ENCODE measurements at places on chromosomes 11 and 22.

- peak; percentile 48 for DNase-seq
Observed at GRCh38 chr11:35641171-35641897, 21.2 kb upstream of the TRIM44 start.

DNA sequence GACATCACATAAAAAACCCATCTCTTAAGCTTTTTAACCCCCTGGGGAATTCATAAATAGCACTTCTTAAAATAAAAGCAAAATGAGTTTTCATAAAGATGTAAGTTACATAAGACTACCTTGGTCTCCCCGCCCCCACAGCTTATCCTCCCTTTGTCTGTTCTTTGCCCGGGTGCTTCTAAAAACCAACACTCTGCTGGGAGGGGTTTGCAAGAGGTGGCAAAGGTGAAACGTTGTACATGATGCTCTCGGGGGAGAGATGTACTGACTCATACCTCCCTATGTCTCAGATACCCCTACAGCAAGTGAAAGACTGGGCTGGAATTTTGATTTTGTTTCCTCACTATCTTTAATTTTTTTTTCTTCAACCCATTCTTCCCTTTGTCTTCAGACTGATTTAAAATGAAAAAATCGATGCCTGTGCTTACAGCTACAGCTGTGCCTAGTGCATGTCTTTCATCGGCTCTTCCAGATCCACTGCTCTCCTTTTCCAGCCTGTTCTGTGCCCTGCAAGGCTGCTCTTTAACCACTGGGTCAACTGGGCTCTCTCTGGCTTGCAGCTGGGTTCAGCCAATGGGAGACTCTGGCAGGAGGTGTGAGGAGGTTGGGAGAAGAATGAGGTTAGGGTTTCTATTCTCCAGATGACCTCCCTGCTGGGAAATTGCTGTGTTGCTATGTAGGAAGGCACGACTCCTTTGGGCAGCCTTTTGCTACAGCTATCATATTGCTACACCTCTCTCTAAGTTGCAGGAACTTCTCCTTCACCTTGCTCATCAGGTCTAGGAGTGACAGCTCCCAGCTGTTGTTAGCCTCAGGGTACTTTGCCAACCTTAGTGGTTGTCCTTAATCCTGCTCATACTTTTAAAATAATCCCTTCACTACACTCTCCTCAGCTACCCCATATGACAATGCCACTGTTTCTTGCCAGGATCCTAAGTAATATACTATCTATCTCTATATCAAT is 266.5 kb downstream of the TENM4 start:
- peak; percentile 21 for DNase-seq

- no peak for DNase-seq
Observed at GRCh38 chr11:16279524-16279923, 76.8 kb downstream of the SOX6 start.

DNA sequence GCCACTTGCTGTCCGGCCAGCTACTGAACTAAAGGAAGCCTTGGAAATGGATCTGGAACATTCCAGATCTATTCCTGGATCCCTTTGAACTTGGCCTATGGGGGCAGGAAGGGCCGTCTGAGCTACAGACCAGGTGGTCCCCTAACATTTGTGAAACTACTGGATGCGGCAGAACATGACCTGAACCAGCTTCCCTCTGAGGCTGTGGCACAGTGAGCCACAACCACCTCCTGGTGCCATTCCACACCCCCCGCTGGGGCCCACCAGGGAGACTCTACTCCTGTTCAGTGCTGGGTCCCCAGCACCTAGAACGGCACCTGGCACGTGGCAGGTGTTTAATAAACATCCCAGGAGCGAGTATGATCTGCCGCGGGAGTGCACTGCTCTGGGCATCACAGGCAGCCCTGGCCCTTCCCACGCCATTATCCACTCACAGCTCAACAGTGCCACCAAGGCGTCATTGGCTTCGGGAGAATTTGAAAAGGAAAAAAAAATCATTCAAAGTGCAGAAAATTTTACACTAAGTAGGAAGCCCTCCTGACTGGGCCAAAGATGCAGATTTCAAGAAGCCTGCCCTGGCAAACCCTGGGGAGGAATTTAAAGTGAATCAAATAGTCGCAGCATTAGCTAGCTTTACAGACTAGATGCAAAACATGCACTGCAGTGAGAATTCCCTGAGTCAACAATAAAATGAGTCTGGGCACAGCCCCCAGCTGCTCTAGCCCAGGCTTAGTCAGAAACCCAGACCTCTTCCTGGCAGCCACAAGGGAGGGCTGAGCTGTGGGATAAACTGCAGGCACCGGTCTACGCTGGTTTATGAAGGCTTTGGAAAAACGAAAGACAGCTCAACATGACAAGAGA is 14.3 kb upstream of the EFCAB6 start:
- peak; percentile 67 for DNase-seq

DNA sequence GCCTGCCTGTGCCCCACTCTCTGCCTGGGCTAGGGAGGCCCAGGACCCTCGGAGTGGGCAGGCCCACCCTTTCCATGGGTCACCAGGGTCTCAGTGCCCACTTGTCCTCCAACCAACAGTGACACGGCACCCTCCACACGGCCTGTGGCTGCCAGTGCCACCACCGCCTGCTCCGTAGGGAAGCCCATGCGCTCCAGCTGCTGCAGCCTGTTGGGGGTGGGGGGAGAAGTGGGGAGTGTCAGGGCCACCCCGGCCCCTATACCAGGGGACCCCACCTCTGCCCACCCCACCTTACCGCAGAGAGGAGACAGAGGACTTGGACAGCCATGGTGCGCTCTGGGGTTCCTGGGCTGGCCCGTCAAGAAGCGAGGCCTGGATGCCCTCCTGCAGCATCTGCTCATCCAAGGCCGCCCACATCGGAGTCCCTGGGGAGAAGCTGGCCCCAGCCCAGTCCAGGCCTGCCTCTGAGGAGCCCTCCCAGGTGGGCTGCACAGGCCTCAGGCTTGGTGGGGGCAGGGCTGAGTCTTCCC is 7.7 kb downstream of the RHBDD3 start:
- DNase-seq: no peak

- no peak for DNase-seq
Observed at GRCh38 chr22:46536537-46537224, 739 bp downstream of the CELSR1 start.

DNA sequence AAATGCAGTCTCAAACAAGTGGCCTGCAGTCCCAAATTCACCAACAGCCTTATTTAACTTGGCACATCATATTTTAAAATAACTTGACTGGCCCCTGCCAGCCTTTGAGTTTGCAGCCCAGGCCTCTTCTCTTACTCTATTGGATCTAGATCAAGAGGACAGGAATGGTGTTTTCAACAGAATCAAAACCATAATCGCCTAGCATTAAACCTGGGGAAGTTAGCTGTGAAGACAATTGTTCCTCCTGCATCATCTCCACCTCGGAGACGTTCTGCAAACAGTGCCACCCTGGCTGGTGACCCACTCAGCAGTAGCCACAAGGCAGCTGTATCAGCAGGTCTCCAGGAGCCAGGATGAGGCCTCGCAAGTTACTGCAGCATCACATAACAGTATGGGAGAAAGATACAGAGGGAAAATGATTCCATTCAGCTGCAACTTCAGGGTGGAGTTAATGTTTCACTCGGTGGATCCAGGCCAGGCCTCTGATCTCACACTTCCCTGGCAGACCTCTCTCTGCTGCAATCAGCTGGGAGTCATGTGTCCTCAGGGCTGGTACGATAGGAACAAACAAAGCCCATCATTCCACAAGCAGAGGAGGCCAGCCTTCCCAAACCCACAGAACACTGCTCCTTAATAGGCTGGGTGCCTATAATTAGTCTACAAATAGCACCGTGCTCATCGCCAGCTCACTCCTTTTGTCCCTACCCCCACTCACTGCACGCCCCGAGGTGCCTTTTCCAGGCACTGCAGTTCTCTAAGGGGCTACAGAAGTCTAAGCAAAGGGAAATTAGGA is 18.6 kb upstream of the SCN2B start:
- no peak for DNase-seq

- no peak for DNase-seq
Observed at GRCh38 chr11:120798854-120799253, 225.0 kb upstream of the TBCEL start.

DNA sequence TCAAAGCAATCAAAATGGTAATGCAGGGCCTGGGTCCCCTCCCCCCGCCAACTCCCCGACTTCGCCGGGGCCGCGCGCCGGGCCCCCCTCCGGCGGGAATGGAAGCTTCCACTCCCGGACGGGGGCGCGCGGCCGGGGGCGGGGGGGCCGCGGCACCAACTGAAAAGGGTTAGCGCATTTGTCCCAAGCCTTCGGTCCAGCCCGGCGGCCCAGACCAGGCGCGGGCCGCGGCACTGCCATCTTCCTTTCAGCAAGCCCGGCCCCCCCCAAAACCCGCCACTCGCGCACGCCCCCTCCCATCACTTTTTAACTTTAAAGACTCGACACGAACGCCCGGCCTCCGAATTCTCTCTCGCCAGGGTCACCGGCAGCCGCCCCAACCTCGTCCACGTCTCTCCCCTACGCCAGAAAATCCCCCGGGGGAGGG is 2.8 kb downstream of the PHF21B start:
- peak; percentile 89 for DNase-seq

- no peak for DNase-seq
Observed at GRCh38 chr11:72805216-72805615, 9.0 kb upstream of the ATG16L2 start.

DNA sequence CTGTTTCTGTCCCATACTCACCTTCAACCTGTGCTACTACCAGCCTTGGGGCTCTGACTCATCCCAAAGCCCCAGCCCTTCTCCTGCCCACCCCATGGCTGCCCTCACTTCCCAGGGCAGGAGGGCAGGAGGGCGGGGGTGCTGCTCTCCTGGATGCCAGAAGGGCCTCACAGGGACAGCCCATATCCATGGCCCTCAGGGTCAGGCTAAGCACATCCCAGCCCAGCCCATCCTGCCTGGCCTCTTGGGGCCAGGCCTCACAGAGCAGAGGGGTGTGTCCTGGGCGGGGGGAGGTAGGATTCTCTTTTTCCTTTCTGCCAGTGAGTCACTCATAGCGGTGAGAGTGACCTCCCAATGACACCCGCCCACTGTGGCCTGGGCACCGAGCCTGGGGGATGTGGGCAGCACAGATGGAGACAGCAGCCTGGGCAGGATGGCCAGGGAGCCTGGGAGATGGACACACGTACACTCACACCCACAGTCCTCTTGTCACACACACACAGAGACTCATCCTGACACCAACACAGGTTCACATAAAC is 2.4 kb downstream of the LTBP3 start:
- no peak for DNase-seq

- DNase-seq: no peak
Observed at GRCh38 chr11:118881228-118881627, 2.5 kb upstream of the CXCR5 start.

DNA sequence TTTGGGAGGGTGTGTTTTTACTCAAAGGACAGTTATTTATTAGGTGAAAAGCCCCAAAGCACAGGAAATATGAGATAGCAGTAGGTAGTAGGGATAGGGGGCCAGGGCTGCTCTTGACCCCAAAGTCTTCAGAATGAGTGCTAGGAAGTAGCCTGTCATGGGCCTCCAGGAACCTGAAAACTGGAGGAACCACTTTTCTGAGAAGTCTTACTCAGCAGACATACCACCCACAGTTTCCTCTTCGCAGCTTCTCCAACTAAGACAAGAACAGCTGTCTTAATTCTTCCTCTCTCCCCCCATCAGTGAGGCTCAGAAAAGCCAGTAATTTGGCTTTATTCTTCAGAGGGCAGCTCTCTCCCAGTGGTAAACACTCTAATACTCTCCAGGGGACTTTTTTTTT is 84.0 kb upstream of the CTSC start:
- DNase-seq: no peak

- no peak for DNase-seq
Observed at GRCh38 chr11:11246166-11246565, 106.9 kb downstream of the CSNK2A3 start.

DNA sequence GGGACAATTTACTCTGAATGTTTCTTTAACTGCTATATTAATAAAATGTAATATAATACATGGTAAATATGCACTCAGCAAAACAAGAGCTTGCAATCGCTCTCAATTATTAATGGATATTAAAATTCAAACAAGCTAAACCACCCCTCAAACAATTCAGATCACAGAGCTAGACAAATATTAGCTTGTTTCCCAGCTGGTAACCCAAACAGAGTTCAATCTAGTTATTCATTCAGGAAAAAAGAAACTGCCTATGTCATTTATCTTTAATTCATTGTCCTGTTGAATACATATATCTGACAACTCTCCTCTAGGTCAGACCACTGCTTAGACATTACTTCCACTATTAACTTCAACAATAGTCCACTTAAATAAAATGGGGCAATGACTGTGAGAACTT is 78.7 kb downstream of the SERGEF start:
- no peak for DNase-seq
